ENCODE measurements at places on chromosomes 11 and 22.

DNA sequence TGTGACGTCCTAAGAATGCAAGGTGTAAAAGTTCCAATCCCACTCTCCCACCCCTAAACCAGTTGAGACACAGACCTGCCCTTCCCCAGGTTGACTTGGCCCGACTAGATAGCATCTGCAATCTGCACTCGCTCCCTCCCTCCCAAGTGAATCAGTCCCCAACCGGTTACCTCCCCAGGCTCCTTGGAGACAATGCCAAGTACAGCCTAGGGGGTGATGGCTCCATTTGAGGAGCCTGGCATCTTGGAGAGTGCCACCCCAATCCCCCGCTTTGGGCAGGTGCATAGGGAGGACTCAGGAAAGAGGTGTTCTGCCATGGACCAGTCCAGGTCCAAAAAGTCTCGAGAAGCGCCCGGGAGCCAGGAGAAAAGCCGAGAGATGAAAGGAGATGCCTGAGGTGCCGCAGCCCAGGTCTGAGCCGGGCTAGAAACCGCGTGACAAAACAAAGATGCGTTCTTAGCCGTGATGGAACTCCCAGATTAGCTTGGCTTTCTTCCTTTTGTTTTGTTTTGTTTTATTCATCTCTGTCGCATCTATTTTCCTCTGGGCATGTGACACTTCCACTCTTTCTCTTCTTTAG, 18.7 kb upstream of the SNX32 start:
- no peak for DNase-seq

DNA sequence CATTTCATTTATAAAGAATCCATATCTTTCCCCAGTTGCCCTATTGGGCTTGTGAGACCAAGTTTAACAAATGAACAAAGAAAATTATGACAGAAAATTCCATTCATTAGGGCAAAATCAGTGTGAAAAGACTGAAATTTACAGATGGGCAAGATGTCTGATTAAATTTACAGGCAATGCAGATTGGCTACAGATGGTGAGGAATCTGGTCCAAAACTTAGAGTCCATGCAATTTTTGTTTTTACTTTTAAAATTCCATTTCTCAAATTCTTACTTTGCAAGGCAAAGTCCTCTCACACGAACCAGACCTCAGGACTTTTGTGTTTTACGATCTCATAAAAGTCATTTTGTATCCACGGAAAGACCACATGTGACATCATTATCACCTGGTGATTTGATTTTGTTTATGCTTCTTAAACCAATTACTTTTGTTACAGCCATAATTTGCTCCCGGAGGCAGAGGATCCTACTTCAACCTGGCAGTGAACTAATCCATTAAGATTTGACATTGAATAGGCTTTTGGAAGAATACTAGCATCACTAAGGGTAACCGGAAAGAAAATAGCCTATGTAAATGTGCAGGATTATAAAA, 843.7 kb upstream of the CHORDC1 start:
- no peak for DNase-seq

- DNase-seq: no peak
These were observed 8.5 kb upstream of the GAL3ST1 start for GRCh38 chr22:30582788-30583545.

DNA sequence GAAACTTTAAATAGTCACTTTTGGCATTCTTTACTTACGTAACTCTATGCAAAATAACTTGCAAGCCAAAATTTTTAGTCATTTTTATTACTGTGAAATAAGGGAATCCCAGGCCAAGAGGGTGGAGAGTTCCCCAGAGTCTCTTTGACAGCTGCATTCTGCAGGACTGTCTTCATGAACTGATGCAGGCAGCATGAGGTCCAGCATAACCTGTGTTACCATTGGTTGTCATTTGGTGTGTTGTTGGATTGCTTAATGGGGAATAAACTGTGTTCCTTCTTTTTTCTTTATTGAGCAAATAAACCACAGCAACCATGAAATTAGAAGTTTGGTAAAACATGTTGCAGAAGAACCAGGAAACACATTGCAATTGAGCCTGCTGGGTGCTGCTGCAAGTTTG, 24.6 kb downstream of the MMP27 start:
- peak; percentile 42 for DNase-seq

DNA sequence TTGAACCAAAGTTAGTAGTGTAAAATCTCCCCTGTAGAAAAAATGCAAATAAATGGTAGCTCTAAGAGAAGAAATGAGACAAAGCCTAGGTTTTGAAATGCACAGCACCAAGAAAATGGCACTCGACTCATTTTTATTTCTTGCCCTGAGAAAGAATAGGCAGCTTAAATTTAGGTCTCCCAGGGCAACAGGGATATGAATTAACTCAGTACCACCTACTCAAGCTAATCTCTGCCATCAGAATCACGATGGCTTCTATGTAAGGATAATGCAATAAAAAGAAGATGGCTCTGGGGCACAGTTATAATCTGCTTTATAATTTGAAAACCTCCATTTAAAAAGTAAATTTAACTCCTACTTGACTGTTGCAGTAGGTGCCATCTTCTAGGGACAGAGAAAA, 1784.3 kb downstream of the LRRC4C start:
- DNase-seq: no peak

GRCh38 chr11:24271798-24272197, 225.1 kb upstream of the LUZP2 start:
- no peak for DNase-seq

GRCh38 chr11:116693593-116694348, 79.0 kb downstream of the BUD13 start:
- no peak for DNase-seq

DNA sequence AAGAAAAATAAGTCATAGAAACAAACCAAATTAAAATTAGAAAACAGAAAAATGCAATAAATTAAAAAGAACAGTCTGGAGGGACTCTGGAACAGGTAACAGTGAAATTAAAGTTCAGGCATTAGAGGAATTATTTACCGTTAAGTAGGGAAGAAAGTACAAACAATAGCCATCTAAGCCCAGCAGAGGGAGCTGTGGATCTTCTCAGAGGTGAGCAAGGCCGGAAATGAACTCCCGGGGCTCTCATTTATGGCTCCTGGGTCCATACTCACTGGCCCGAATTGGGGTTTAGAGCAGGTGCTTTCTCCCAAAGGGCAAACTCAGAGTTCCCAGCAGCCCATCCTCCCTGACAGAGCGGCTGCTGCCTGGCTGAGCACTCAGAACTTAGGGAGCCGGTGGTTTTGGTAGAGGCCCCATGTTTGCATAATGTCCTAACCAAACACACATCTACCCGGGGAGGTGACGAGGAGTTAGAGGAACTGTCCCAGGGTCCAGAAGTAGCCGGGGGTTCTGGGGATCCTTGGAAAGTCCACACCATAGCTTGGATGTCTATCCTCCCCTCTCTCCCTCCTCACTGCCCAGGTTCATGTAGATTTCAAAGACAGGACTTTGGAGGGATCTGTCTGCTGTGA, 87.8 kb upstream of the VPREB1 start:
- peak; percentile 65 for DNase-seq

DNA sequence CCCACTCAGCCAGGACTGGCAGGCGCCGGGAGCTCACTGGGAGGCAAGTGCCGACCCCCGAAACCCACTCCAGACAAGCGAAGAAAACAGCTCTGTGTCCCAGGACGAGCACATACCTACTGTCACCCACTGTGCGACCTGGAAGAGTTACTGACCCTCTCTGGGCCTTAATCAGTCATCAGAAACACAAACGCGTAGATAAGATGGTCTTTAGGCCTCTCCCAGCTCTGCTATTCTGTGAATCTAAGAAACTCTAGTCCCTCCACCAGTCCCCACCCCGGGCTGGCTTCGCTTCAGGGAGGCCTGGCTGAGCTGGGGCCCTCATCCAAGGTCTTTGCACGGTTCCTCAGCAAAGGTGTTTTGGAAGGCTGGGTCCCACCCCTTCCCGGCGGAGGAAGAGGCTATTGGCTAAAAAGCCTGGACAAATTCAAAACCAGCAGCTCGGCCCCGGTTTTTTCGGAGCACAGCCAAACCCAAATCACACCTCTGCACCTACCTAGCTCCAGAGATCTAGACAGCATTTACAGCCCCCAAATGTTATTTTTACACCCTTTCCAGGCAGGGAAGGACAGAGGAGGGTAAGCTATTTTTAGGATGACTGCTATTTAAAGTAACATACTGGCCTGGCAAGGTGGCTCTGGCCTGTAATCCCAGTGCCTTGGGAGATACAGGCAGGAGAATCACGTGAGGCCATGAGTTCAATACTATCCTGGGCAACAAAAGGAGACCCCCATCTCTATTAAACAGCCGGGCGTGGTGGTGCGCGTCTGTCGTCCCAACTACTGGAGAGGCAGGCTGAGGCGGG, 13.2 kb upstream of the HDHD5 start:
- DNase-seq: no peak

DNA sequence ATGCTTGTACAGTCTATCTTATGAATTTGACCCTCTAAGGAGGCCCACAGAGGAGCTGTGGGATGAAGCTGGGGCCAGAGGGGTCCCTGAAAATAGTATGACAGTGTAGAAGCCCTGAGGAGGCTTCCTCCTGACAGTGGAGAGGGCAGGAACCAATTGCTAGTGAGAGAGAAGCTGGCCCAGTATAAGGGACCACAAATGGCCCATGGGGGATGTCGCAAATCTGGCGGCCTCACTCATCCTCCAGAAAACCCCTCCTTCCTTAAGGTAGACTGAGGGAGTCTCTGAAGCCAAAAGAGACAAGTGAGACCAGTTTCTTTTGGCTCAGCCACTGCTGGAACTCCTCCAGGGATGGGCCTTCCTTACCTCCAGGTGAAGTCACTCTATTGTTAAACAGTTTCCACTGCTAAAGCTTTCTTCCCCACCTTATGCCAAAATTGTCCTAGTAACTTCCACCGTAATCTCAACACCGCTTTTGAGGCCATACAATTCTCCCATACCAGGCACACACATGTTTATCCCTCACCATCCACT, 17.8 kb upstream of the CASTOR1 start:
- no peak for DNase-seq

GRCh38 chr11:75767228-75767572, 1.4 kb upstream of the DGAT2 start:
- no peak for DNase-seq

DNA sequence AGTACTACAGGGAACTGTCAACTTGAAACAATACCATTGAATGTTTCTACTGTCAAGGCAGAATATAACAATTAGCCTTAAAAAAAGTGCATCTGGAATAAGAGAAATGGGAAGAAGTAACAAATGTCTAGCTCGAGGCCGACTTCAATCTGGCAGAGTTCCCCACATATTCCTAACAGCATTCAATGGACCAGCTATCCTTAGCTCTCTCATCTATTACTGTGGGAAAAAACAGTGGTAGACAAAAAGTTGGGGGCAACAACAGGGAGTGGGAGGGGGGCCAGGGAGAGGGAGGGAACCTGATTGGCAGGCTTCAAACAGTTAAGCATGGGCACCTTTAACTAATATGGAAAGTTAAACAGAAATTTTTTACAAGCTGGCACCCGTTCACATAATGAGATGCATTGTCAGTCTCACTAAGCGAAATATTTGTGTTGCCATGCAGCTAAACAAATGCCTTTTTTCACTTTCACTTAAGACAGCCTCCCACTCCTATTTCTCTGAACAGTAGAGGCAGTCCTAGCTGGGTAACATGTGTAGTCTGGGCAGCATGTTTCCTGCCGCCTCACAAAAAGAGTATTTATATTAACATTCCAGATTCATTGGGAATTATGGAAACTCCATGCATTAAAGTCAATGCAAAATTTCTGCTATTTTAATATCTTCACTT, 62.2 kb upstream of the SOX6 start:
- DNase-seq: no peak

GRCh38 chr22:48476577-48476976, 1351.1 kb downstream of the BRD1 start:
- no peak for DNase-seq

- DNase-seq: no peak
These were observed 11.1 kb upstream of the KIAA0930 start for GRCh38 chr22:45251825-45252224.

DNA sequence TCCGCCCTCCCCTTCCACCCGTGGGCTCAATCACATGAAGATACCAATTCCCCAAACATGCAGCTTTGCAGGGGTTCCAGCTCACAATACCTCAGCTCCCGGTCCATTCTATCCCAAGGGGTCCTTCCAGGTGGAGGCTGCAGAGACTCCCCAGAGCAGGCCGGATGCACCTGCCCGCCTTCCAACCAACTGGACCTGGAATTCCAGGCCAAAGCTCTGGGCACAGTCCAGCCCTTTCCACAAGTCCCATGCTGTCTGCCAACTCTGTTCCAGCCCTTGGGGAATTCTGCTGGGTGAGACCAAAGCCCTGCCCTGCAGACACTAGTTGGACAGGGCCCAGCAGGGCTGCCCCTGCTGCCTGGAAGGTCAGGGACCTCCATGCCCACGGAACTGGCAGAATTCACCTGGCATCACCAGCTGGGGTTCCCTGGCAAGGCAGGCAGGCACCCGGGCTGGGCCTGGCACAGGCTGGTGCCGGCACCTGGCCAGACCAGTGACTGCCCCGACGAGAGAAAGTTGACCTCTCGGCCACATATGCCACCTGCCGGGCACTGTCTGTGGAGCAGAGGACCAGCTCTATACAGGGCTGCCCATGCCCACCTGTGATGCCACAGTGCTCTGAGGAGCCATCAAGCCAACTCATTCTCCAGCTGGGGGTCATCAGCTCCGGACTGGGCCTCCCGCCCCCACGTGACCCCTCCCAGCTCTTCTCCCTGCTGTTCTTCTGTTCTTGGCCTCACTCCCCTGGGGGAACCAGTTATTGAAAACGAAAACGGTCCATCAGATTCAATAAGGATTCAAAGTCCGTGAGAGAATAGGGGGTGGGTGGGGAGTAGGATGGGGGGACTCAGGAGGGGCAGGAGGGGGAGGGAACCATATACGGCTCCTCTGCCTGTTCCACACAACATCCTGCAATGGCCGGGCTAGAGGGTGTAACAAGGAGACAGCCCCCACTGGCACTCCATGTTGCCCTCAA, 4.7 kb downstream of the SYT7 start:
- DNase-seq: no peak

- no peak for DNase-seq
These were observed 232.2 kb downstream of the FAM76B start for GRCh38 chr11:95557376-95557775.

DNA sequence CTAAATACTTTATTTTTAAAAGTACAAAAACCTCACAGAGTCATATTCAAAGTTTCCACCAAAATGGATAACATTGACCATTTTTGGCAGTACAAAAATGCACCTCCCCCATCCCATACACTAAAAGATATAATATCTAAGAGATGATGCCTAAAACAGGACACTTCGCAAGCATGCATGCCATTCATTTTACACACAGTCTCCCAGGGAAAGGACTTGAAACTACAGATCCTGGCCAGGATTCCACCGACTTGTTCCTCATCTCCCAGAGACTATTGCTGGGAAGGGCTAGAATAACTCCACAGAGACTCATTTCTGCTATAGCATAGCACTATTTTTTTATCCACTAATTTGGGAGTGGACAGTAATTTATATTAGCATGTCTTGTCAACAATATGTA, 81.7 kb downstream of the MTNR1B start:
- no peak for DNase-seq

DNA sequence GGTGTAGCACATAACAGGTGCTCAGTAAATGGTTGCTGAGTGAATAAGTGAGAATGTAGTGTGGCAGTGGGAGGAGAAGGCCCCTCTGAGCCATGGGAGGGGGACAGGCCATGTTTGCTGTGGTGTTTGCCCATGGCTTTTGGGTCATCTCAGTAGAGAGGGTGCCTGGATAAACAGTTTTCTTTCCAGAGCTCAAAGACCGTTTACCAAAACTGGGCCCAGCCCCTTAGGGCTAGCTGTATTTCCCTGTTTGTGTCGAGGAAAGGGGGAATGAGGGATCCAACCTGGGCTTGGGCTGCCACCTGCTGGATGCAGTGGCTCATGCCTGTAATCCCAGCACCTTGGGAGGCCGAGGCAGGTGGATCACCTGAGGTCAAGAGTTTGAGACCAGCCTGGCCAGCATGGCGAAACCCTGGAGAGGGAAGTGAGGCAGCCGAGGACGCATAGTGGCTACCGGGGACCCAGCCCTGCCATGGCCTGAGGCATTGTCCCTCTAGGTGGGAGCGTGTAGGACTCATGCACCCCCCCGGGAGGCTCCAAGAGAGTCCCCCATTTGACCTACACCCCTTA, 8.7 kb upstream of the LTO1 start:
- no peak for DNase-seq
